ENCODE measurements at places on chromosomes 1 and 21.

DNA sequence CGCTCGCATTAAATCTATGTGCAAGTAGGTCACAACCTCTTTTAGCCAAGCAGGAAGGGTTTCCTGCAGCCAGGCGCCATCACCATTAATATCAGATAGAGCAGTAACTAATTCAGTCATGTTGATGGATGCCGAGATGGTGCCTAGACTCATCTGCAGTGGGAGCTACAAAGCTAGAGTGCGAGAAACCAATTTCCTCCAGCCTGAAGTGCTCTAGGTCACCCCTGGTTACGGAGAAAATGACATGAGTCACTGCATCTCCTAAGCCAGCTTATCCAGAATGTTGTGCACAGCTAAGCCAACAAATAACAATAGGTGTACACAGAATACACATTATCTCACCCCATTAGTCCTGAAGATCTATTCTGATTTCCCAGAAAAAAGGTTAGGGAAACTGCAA, 36.0 kb downstream of the OVAAL start:
- no peak for DNase-seq

GRCh38 chr1:193703121-193703520, 516.7 kb upstream of the B3GALT2 start:
- no peak for DNase-seq

DNA sequence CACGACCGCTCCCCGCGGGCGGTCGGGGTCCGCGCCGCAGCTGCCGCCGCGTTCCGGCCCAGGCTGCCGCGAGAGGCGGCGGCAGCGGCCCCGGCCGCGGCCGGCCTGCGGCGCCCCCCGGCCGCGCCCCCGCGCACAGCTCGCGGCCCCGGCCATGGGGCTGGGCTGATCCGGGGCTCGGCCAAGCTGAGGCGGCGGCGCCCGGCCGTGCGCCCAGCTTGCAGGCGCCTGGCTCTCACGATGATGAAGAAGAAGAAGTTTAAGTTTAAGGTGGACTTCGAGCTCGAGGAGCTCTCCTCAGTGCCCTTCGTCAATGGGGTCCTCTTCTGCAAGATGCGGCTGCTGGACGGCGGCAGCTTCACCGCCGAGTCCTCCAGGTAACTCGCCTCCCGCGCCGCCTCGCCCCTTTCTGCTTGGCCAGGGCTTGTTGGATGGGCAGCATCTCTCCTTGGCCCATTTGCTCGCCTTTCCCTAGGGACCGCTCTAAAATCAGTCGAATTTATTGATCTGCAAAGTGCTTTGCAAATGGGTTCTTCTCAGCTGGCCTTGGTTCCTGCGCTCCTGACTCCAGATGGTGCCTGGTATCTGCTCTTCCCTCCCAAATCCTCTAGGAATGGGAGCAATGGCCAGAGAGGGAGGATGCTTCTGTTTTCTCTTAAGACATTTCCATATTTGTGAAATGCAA, 431 bp downstream of the EEIG2 start:
- DNase-seq, result no peak

- DNase-seq, result no peak
Measured at GRCh38 chr1:81192647-81193642, 607.8 kb upstream of the ADGRL2 start.

GRCh38 chr1:150083907-150084306, 16.3 kb downstream of the VPS45 start:
- no peak for DNase-seq

GRCh38 chr1:212698467-212699103, 1.1 kb downstream of the BATF3 start:
- no peak for DNase-seq

- DNase-seq, result no peak
Measured at GRCh38 chr1:205237526-205238484, 10.1 kb downstream of the TMCC2 start.

GRCh38 chr1:96498744-96499340, 222.7 kb upstream of the PTBP2 start:
- DNase-seq, result no peak

GRCh38 chr21:29152916-29153315, 22.5 kb downstream of the MAP3K7CL start:
- DNase-seq, result no peak

DNA sequence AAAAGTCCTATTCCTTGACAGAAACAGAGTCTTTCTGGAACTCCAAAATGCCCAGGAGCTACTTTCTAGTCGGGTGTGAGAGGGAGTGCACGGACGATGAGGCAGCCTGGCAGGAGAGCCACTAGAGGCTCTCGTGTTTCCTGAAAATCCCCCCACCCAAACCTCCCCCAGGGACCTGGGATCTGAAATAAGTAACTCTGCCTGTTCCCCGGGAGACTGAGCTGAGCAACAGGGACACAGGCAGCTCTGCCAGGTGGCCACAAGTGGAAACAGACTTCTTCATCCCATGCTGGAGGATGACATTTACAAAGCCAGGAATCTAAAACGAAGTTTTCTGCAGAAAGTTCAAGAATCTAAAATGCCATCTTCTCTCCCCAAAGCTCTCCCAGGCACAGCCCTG, 77.1 kb downstream of the ITPKB start:
- no peak for DNase-seq

DNA sequence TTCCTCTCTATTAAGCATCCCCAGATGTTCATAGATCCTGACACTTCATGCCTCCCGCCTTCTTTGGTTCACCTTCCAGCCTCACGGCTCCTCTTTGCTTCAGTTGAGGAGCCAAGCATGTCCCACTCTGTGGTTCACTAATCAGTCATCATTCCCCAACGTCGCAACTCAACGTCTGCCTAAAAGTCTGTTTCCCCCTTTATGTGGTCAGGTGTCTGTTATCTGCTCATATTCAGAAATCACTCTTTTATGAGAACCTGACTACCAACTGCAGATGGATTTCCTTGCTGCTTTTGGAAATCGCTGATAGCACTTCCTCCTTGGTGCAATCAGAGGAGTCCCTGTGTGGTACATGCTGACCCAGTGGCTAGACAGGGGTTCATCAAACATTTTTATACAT, 94.1 kb upstream of the VANGL1 start:
- DNase-seq, result no peak

DNA sequence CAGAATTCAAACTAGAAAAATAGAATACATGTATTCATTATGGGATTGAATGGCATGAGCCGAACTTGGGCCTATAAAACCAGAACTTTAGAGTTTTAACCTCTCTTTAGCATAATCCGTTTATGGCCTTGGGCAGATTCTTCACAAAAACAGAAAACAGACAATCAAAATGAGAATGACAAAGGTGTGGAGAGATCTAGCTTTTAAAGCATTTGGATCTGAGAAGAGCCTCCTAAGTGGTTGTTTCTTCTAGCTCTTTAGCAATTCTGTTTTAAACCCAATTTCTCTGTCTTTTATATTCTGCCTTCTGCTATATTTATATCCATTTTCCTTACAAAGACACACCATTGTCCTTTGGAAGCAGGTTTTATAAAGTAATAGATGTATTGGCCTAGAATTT, 160.2 kb downstream of the RPS6KC1 start:
- DNase-seq, result no peak

DNA sequence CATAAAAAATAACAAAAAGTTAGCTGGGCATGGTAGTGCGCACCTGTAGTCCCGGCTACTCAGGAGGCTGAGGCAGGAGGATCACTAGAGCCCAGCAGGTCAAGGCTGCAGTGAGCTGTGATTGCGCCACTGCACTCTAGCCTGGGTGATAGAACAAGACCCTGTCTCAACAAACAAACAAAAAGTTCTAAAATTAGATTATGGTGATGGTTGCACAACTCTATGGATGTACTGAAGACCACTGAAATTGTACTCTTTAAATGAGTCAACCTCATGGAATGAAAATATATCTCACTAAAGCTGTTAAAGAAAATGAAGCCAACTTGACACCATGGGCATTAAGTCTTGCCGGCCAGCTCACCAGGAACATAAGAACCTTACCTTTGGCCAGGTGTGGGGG, 9.1 kb downstream of the MRAP start:
- DNase-seq, result no peak

- no peak for DNase-seq
Measured at GRCh38 chr21:25964015-25964414, 206.6 kb downstream of the APP start.
